ENCODE measurements at places on chromosomes 13 and 19. TPM values are rescaled to one million over a fixed set of nuclear protein-coding genes. Genes with fewer than 3 reads are reported as not detected.

Gene KIR2DL3
- polyA plus RNA-seq: not detected

Gene FCAR
- not detected for polyA plus RNA-seq

Gene ZNF616
- 1.7 TPM for polyA plus RNA-seq

Gene ICAM4
- 0.26 TPM for polyA plus RNA-seq

Gene CEACAM1
- 68.9 TPM for polyA plus RNA-seq

Gene ATP13A1
- polyA plus RNA-seq: 39.8 TPM

Gene SPACA4
- 1.9 TPM for polyA plus RNA-seq

Gene PDX1
- polyA plus RNA-seq: not detected

Gene EBI3
- 0.92 TPM for polyA plus RNA-seq

Gene ARHGAP33
- polyA plus RNA-seq: 5.7 TPM

Gene ERICH4
- not detected for polyA plus RNA-seq

Gene HCN2
- polyA plus RNA-seq: 1.4 TPM

Gene PEG3
- polyA plus RNA-seq: 0.63 TPM

Gene ABHD17A
- polyA plus RNA-seq: 76.2 TPM

Gene LIM2
- polyA plus RNA-seq: not detected

Gene B3GNT3
- 45.1 TPM for polyA plus RNA-seq

Gene GPR42
- polyA plus RNA-seq: not detected

Gene SYCN
- polyA plus RNA-seq: 0.22 TPM

Gene MUC16
- polyA plus RNA-seq: 0.06 TPM

Gene SLC1A6
- 0.05 TPM for polyA plus RNA-seq

Gene TFDP1
- polyA plus RNA-seq: 24.2 TPM

Gene CYP4F22
- polyA plus RNA-seq: 17.3 TPM

Gene TMEM238
- polyA plus RNA-seq: 0.98 TPM

Gene LCP1
- polyA plus RNA-seq: 7.6 TPM

Gene KIR3DL2
- not detected for polyA plus RNA-seq

Gene ZNF507
- 2.9 TPM for polyA plus RNA-seq

Gene EHD2
- 27.4 TPM for polyA plus RNA-seq

Gene PLIN5
- polyA plus RNA-seq: 2.7 TPM

Gene PTGIR
- 0.86 TPM for polyA plus RNA-seq

Gene CEBPA
- polyA plus RNA-seq: 14.1 TPM

Gene LILRB5
- 0.63 TPM for polyA plus RNA-seq

Gene CRB3
- polyA plus RNA-seq: 87.6 TPM
